ENCODE measurements at places on chromosomes 2 and 18.
A peak's percentile ranks its signal among the peaks of the same experiment; 100 is the strongest.

GRCh38 chr2:191740016-191740419 lies 62.1 kb downstream of the NABP1 start:
- DNase-seq, result no peak

DNA sequence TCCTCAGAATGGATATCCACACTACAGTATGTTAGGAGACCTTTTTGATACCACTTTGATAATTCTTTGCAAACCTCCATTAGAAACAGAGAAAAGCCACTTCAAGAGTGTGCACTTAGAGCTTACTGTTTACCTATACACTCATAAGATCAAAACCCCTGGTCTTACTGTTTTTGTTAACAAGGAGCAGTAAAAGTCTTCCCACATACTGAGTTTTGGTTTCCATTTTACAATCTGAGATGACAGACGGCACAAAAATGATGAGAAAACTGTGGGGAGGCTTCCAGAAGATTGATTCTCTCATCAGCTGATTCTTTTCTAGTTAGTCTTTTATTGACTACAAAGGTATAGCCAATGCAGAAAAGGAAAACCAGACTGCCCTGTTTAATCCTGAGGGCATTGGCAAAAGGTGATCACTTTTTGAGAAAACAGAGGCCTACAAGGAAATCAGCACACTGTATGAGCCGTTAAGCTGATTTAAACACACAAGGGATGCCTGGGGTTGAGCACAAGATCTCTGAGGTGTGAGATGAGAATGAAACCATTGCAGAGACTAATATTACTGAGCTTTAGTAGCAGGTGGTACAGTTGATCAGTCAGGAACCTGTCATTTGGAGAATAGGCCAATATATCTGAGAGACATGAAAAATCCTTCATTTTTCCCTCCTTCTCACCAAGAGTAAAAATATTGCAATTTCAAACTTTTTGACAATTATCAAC lies 368.6 kb downstream of the GRB14 start:
- DNase-seq, result no peak

DNA sequence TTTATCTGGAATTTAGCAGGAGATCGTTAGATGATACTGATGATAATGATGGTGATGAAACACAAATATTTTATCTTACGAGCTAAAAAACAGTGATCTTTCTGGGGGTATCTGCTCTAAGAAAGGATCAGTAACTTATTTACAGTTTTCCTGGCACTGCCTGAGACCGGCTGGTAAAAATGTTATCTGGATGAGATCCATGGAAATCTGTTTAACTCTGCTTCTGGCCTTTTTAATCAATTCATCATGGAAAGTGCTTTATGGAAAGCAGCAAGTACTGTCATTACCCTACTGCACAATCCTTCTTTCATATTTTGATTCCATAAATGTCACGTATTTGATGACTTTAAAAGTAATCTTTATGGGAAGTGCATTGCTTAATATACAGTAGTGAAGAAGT lies 612.7 kb upstream of the GCFC2 start:
- no peak for DNase-seq

DNA sequence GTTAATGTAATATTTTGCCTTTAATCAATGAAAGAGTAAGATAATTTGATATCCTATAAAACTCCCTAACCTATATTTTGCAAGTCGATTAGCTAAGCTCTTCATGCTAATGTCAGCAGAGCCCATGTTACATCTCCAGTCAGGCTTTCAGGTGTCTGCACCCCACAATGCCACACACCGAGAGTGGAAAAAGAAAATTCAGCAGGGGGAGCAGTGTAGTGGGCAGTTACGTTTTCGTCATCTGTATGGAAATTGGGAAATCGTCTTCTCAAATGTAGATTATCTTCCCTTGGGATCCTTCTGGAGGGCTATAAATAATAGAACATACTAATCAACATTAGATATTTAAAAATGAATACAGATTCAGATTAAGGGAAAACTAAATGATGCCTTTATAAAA lies 66.3 kb downstream of the BCL11A start:
- no peak for DNase-seq

GRCh38 chr2:179861027-179861415 lies 391 bp downstream of the ZNF385B start:
- DNase-seq, result peak; percentile 6

DNA sequence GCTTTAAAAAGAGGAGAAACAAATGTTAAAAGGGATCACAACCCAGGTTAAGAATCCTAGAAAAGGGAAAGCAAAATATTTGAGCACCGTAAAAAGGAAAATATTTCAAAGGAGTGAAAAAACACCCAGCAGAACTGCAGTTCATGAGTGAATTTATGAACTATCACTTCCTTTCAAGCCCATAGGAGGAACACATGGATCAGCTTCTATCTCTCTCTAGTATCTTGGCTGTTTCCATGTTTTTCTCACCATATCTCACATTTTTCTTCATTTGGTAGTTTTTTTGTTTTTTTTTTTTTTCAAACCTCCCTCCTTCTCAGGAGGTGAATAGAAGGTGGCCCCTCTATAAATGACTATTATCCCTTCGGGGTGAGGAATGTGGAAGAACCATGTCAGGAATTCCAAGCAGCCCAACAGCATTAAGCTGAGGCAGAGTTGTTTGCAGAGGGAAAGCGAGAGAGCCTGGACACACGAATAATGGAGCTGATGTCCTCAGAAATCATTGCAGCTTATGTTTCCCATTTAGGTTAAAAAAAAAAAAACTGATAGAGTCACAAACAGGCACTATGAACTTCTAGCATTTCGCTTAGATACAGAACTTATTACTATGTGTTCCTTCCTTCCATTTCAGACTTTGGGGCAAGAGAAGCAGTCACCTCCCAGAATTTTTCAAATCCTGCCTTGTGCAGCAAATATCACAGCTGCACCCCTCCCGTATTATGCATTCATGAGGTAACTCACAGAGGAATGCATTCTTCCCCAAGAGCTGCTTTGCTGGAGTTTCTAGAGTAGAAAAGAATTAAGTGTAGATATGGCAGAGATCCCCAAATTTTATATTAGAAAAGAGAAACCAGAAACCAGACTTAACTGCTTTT lies 315.6 kb downstream of the IRS1 start:
- no peak for DNase-seq

GRCh38 chr2:12712881-12713280 lies 3.9 kb upstream of the TRIB2 start:
- no peak for DNase-seq

All from NCI-H1092 (cell line).